ENCODE measurements at places on chromosomes 11 and 22. TPM values are rescaled to one million over a fixed set of nuclear protein-coding genes. Genes with fewer than 3 reads are reported as not detected.
A peak's percentile ranks its signal among the peaks of the same experiment; 100 is the strongest.

GRCh38 chr22:34847072-34847471, 218.9 kb upstream of the ISX start:
- DNase-seq, result no peak
- no peak overlapping the region for H3K4me3 ChIP-seq
- H3K4me1 ChIP-seq, result peaks cover 16% of the 10 kb centered on the region
- H3K27me3 ChIP-seq, result peaks cover 24% of the 10 kb centered on the region
- peak overlapping the region; percentile 21 for H3K27ac ChIP-seq

GRCh38 chr11:61473370-61474012, 35.1 kb upstream of the LRRC10B start:
- no peak overlapping the region for H3K27ac ChIP-seq
- no peak overlapping the region for H3K4me3 ChIP-seq
- DNase-seq, result no peak
- H3K27me3 ChIP-seq, result no peaks in the 10 kb centered on the region
- peaks cover 3% of the 10 kb centered on the region for H3K4me1 ChIP-seq

NXPE2 gene
- total RNA-seq, result not detected

DNA sequence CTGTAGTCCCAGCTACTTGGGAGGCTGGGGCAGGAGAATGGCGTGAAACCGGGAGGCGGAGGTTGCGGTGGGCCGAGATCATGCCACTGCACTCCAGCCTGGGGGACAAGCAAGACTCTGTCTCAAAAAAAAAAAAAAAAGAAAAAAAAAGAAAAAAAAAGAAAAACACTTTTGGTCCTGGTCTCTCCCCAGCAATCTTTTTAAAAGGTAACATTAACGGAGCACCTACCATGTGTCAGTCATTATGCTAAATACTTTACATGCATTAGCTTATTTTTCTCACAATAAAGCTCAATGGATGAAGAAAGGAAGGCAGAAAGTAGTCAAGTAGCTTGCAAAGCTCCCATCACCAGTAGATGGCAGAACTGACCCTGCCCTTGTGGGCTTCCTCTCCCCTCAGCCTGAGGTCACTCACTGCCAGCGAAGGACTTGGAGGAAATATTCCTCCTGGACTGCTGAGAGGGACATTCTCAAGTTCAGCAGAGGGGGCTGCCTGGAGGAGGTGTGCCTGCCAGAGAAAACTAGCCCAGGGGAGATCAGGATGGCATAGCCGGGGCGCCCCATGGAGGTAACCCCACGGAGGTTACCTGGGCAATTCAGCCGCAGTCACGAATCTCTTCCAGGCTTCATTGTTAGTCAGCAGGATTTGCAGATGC, 15.5 kb downstream of the APOL3 start:
- DNase-seq, result no peak
- peaks cover 32% of the 10 kb centered on the region for H3K4me1 ChIP-seq
- peaks cover 25% of the 10 kb centered on the region for H3K36me3 ChIP-seq
- H3K27me3 ChIP-seq, result no peaks in the 10 kb centered on the region

GRCh38 chr11:112610494-112610893, 349.8 kb upstream of the PLET1 start:
- DNase-seq, result no peak
- H3K27ac ChIP-seq, result no peak overlapping the region
- no peak overlapping the region for H3K4me3 ChIP-seq
- H3K36me3 ChIP-seq, result no peaks in the 10 kb centered on the region
- no peaks in the 10 kb centered on the region for H3K4me1 ChIP-seq

- no peak for DNase-seq
- no peaks in the 10 kb centered on the region for H3K27me3 ChIP-seq
- no peaks in the 10 kb centered on the region for H3K36me3 ChIP-seq
- H3K4me3 ChIP-seq, result no peak overlapping the region
Observed at GRCh38 chr11:80868831-80869230, 1428.0 kb upstream of the TENM4 start.

Measured in activated naive CD8-positive, alpha-beta T cell treated with anti-CD3 and anti-CD28 coated beads for 36 hours (primary cell).